ENCODE measurements at places on chromosomes 7 and 10.

DNA sequence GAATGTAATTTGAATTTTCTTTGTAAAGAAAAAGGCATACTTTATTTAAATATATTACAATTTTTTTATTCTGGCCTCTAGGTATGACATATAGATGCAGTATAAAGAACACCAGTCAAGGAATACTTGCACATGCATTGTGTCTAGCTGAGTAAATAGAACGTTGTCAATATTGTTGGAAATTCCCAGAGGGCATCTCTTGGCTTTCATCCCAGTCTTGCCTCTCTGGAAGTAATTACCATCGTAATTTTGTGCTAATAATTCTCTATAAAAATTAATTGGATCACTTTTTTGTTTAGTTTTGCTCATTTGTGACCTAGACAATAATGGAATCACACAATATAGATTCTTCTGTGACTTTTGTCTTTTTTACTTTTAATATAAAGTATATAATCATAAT, 1052.3 kb upstream of the CELF2 start:
- DNase-seq = no peak

DNA sequence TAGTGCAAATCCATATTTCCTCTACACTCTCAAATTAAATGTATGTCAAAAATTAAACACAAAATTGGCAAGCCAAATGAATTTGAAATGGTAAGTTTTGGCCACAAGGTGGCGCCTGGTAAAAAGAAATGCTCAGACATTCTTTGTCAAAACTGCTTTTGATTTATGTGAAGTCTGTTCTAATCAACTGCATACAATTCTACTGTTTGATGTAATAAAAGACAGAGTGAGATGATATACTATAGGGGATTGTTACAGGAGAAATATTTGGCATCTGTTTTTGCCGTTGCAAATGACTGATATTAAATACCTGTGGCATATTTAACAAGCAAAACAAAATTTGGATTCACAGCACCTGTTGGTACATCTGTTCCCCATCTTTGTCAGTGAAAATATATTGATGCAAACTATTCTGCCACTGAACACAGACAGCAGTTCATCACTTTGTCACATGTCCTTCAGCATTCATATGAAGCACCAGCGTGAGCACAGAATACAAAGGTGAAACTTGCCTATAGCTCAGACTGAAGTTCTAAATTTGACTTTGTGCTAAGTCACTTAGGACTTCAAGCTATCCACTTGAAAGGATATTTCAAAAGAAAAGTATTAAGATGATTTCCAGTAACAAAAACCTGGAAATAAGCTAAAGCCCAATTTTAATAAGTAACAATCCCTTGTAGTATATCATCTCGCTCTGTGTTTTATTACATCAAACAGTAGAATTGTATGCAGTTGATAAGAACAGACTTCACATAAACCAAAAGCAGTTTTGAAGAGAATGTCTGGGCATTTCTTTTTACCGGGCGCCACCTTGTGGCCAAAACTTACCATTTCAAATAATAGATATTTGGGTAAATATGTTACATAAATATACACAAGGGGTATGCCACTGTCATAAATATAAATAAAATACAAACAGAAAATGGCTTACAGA, 10.2 kb upstream of the CH25H start:
- peak; percentile 38 for DNase-seq

DNA sequence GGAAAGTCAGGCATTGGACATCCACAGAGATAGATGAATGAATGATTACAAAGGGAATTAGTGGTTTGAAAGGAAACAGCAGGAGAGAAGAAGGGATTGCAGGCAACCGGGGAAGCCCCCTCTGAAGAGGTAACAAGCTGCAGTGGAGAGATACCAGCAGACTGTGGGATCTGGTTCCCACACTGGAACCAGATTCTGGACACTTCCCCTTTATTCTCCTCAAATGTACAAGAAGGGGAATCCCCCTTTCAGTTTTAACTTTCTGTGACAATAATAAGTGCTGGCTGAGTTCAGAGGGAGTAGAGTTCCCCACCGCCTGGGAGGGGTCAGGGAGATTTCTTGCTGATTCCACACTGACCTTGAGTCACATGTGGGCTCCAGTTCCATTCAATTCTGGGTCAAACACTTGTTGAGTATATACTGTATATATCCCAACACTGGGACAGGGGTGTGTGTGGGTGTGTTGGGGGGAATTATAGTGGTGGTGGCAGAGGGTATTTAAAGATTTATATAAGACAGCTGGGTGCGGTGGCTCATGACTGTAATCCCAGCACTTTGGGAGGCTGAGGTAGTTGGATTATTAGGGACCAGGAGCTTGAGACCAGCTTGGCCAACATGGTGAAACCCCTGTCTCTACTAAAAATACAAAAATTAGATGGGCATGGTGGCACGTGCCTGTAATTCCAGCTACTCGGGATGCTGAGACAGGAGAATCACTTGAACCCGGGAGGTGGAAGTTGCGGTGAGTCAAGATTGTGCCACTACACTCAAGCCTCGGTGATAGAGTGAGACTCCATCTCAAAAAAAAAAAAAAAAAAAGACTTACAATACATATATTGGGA, 16.5 kb upstream of the DDIT4 start:
- no peak for DNase-seq

DNA sequence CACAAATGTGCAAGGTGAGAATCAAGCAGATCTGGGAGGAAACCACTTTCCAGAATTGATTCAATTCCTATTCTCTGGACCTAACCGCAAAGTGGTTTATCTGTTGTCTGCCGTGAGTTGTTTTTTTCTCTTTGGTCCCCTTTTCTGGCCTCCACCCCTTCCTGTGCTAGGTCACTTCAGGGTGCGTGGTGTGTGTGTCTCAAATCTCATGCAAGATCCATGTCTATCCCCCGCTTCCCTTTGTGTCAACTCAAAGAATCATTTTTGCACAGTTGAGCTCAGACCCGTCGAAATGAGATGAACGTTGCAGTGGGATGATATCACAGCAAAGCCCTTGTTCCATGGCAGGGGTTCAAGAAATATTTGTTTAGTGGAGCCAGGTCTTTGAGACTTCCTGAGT, 184.5 kb downstream of the GATA3 start:
- no peak for DNase-seq

- no peak for DNase-seq
These were observed 67.5 kb downstream of the CUX1 start for GRCh38 chr7:101884671-101885596.

DNA sequence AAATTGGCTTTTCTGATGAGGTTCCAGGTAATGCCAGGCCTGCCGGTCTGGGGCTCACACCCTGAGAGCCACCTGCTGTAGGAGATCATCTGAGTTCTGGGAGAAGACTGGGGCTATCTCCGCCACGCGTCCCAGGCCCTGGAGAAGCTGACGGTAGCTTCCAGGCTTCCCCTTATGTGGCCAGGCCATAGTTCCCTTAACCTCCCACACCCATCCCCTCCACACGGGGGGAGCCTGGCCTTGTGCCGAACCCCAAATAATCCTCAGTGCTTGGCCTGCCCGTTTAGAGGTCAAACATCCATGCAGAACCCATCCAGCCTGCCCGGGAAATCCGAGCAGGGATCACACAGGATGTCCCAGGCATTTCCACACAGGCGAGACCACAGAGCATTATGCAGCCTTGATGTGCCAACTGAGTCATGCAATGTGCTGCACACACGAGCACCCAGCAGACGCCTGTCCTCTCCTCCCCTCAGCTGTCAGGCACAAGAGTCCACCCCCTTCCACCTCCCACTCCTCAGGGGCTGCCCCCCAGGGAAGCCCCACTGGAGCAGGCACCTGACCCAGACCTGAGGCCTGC, 176.2 kb downstream of the PRKAG2 start:
- DNase-seq = no peak

GRCh38 chr10:101295261-101295660, 58.7 kb upstream of the BTRC start:
- DNase-seq = no peak

GRCh38 chr7:54541669-54542625, at the start of gene VSTM2A:
VSTM2A (plus strand) TSS chr7:54542375; CDS start chr7:54542731, 356 bp downstream.
- DNase-seq = peak; percentile 81

DNA sequence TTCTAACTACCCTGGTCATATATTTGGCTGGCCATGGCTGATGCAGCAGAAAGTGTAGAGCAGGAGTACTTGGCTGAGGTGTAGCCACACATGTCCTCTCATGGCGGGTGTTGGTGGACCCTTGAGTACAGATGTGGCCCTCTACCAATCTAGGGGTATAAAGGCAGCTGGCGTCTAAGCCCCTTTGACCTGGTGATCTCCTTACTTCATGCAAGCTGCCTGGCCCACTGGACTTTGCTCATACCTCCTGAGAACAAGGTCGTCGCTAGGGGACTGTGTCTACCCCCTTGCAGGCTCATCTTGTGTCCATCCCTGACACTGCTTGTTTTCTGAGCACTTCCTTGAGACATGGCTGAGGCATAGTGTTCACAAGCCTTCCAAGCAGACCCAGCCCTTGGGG, 287.8 kb downstream of the RPS24 start:
- no peak for DNase-seq

GRCh38 chr7:122123746-122124145, 20.3 kb downstream of the AASS start:
- DNase-seq = no peak

DNA sequence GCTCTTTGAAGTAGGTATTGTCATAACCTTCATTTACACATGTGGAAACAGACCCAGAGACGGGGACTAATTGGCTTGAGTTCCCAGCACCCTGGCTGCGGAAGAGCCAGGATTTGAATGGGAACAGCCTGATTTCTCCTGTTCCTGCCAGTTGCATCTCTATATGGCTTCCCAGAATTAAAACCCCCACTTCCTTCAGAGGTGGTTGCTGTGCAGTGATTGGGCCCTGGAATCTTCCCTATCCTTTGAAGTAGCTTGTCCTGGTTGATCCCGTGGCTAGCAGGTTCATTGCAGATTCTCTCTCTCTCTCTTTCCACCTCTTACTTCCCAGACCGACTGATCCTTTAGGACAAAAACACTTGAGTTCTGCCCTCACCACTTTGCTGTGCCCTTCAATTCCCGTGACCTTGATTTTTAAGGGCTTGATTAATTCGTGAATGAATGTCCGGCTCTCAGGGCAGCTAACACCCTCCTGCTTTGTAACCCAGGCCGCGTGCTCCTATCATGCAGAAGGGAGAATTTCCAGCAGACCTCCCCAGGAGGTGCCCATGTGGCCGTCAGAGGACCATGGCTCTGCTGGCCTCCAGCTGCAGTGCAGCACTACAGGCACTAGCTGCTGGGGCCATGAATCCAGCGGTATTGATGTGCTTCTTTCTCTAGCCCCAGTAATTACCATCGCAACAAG, 120.6 kb upstream of the AGK start:
- DNase-seq = peak; percentile 53

DNA sequence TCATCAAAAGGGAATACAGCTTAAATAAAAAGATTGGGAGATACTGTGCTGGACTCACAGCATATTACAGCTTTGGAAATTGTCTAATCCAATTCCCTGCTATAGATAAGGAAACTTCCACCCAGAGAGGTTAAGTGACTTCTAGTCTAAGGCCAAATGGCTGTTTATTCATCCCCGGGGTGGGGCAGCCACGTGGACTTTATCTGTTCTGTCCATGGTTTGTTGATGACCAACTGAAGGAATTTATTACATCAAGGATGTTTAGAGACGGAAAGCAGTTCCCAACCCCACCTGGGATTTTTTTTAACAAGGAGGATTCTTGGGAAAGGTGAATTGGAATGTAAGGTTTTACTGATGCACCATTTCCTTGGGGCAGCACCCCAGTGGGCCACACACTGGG, 88.6 kb downstream of the ATXN7L1 start:
- no peak for DNase-seq

GRCh38 chr7:106291247-106291646, 6.5 kb upstream of the NAMPT start:
- no peak for DNase-seq

DNA sequence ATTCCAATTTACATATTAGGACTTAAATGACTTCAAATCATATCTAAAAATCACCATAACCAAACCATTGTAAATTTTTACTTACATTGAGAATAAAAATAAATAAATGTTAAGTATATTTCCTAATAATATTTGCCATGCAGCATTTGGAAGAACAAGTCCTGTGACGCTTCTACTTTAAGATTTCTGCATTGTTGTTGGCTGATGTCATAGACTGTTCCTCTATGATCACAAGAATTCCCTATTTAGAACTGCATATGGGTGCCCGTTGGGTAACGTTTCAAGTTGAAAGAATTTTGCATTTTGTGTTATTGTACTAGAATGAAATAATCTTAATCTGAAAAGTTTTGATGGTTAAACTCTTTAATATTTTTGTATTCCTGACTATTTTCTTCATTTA, 5.1 kb upstream of the ITGB1 start:
- no peak for DNase-seq

Measured in DMS153 (cell line).